Activated CD8-positive, alpha-beta memory T cell treated with anti-CD3 and anti-CD28 coated beads, Interleukin-2, amount 50 U/mL, for 4 hours (primary cell): ENCODE measurements at places on chromosomes 6 and 20.

DNA sequence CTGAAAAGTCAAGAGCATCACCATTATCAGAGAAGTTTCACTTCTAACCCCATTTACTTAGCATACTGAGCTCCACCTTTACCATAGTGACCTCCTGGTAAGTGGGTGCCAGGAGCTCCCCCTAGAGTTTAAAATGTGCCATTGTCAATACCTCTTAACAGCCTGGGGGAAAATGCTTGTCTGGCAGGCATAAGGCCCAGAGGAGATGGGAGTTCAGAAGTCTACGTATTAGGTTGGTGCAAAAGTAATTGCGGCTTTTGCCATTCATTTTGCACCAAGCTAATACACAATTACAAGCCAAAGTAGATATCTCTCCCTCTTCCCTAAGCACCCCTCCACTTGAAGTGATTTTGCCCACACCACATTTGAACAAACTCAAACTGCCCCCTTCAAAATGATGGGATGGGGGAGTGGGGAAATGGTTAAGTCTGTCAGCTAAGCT, 919.0 kb downstream of the KIF16B start:
- DNase-seq, result no peak

GRCh38 chr20:61257611-61258010, 5.5 kb downstream of the CDH4 start:
- DNase-seq, result no peak

GRCh38 chr6:35400901-35401311, 51.2 kb upstream of the FANCE start:
- DNase-seq, result no peak

- no peak for DNase-seq
Observed at GRCh38 chr6:146532702-146533101, 10.9 kb upstream of the RAB32 start.

GRCh38 chr6:7992002-7992815, 72.0 kb downstream of the BLOC1S5 start:
- no peak for DNase-seq

DNA sequence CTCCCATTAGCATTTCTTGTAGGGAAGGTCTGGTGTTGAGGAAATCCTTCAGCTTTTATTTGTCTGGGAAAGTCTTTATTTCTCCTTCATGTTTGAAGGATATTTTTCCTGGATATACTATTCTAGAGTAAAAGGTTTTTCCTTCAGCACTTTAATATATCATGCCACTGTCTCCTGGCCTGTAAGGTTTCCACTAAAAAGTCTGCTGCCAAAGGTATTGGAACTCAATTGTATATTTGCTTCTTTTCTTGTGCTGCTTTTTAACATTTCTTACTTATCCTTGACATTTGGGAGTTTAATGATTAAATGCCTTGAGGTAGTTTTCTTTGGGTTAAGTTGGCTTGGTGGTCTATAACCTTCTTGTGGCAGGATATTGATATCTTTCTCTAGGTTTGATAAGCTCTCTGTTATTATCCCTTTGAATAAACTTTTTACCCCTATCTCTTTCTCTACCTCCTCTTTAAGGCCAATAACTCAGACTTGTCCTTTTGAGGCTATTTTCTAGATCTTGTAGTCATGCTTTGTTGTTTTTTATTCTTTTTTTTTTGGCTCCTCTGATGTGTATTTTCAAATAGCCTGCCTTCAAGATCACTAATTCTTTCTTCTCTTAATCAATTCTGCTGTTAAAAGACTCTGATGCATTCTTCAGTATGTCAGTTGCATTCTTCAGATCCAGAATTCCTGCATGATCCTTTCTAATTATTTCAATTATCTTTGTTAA, 225.0 kb upstream of the ZNF217 start:
- no peak for DNase-seq

DNA sequence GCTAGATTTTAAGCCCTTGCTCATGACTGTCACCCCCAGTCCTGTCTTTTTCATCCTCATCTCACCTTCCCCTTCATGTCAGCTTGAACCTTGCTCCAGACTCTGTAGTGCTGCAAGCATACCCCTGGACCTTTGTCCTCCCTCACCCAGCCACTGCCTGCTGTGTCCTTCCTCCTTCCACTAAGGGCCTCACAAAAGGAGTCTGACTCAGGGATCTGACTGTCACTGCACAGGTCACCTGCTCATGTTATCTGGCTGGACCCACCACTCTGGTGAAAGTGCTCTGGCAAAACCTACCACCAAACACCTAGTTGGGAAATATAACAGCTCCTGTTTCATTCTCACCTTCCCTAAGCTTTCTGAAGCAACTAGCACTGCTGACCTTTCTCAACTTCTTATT, 151.4 kb downstream of the INSM1 start:
- DNase-seq, result no peak

- peak; percentile 49 for DNase-seq
Observed at GRCh38 chr20:50724851-50725723, 6.3 kb upstream of the PARD6B start.
